Right ventricle myocardium superior (tissue), 1 donor: ENCODE measurements at places on chromosomes 4 and X. TPM values are rescaled to one million over a fixed set of nuclear protein-coding genes. Genes with fewer than 3 reads are reported as not detected.

- DNase-seq, result no peak
These were observed 61.3 kb downstream of the ANTXR2 start for GRCh38 chr4:80011636-80012236.

GRCh38 chr4:16609170-16609758, 289.2 kb downstream of the LDB2 start:
- DNase-seq, result no peak

DNA sequence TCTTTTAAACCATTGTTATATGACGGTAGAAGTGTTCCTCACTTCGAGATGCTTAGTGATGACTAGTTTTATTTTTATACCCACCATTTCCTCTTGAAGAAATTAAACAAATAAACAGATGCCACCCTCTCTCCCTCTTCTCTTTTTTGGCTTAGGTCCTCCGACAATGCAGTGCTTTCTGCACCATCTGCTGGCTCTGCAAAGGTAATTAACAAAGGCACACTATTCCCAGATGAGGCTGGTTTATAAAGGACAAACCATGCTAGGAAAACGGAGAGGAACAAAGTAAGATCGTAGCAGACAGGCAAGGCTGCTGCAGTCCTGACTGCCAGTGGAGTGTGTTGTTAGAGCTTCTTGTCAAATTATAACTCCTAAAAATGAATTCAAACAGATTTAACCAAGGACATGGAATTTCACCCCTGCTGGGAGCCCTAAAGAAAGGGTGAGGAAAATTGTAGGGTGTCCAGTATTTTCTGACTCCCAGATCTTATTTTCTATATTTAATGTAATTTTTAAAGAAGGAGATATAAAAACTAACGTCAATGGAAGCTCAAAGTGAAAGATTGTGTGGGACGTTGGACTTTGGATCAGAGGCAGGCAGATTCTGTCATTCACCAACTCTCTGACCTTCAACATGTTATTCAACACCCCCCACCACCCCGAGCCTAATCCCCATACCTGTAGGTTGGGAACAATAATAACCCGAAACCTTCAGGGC, 142.1 kb downstream of the CPEB2 start:
- DNase-seq, result no peak

Gene YTHDC1
- 50.0 TPM for total RNA-seq
